Activated naive CD4-positive, alpha-beta T cell (primary cell): ENCODE measurements at places on chromosomes 5 and 9.

DNA sequence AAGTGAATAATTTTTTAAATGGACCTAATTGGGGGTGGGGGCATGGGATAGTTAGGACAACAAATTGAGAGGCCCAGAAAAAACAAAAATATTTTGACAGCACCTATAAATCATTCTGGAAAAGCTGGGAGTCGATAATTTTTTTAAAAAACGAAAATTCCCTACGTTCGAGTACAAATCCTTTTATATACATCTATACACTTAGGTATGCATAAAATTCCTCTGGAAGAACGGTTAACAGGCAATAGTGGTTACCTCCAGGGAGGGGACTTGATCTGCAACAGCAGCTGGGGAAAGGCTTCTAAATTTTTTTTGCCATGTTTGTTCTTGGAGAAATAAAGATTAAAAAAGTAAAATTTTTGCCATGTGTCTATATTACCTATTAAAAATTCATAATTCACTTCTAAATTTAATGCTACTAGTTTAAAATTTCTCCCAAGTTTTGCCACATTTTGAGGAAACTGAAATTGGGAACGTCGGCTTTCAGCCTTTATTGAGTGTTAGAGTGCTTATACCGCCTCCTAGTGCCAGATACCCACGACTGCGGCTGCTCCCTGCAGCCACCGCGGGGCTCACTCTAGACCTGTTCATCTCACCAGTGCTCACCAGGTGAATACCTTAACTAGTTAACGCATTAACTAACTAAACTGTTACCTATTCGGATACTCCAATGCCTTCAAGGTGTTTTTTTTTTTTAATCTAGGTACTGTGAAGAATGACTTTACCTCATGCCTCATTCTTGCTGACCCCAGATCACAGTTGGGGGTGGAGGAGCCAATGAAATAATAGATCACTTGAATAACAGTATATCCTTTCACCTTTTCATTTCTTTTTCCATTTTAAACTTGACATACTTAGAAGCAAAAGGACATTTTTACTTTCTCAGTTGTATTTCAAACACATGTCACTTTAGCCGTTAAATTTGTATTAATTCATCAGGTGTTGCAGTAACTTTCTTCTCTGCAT is 1.8 kb upstream of the BHMT start:
- no peak for DNase-seq

DNA sequence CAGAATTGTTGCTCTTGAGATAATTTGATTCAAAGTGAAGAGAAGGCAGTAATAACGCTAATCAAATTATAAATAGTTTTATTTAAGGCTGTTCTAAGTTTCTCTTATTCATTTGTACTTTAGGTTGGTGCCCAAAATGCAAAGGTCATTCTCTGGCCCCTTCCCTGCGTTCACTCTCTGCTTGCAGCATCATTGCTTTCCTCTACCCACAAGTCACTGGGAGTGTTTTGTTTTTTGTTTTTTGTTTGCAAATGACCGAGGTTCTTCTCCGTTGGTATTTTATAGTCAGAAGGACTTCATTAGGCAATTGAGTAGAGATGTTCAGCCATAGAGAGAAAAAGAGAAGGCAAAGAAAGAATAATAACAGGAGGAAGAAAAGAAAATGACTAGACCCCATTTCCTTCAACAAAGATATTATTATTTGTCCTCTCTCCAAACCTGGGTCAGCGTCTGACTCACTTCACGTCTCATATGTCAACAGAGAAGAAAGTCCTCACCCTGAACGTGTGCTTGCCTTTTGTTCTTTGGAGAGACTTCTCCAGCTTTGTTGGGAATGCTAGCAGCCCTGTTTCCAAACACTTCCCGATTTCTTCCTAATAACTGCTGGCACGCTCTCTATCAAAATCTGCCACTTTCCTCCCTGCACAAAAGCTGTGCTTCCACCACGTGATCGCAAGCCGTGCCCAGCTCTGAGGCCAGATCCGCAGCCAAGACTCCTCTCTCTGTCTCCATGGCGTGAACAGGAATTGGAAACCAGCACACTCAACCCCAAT is 119.8 kb downstream of the EBF1 start:
- no peak for DNase-seq

- no peak for DNase-seq
Observed at GRCh38 chr9:77575785-77576184, 72.3 kb downstream of the GNA14 start.

- no peak for DNase-seq
Observed at GRCh38 chr9:69065660-69066059, 30.1 kb downstream of the FXN start.

DNA sequence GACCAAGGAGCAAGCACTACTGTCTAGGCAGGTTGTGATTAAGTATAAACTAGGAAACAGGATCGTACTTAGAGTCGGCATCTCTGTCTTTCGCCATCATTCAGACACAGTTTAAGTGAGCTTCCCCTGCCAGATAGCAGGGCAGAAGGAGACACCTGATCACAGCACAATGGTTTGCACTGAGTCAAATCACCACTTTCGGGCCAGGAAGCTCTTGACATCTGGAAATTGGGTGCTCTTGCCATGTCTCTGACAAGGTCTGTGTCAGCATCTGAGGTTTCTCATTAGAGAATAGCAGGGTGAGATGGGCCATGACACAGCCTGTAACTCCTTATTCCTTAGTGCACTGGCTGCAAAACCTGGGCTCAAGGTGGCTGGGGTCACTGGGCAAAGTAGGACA is 8.3 kb downstream of the ADRB2 start:
- no peak for DNase-seq
